SIG-M5 (cell line): ENCODE measurements at places on chromosomes 5 and 9.

DNA sequence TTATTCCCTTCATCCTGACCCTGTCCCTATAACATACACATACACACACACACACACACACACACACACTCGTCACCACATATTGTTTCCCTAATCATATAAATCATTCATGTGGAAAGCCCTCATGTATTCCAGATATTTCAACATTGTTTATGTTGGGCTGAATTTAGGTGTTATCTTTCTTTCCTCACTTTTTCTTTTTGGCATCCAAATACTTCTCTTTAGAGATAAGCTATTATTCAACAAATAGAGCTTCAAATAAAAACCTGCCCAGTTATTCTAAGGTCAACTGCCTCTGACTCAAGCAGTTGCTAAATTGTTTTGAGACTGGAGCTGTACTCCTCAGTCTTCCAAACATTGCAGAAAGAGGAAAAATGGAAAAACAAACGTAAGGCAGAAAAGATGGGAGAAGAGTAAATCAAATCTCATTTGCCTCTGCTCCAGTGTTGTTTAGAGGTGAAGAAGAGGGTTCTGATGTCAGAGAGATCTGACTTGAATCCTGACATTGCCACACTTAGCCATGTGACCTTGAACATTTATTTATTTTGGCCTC is 215.7 kb downstream of the GAS1 start:
- DNase-seq = no peak

GRCh38 chr5:116536316-116537083 is 38.1 kb downstream of the SEMA6A start:
- no peak for DNase-seq

DNA sequence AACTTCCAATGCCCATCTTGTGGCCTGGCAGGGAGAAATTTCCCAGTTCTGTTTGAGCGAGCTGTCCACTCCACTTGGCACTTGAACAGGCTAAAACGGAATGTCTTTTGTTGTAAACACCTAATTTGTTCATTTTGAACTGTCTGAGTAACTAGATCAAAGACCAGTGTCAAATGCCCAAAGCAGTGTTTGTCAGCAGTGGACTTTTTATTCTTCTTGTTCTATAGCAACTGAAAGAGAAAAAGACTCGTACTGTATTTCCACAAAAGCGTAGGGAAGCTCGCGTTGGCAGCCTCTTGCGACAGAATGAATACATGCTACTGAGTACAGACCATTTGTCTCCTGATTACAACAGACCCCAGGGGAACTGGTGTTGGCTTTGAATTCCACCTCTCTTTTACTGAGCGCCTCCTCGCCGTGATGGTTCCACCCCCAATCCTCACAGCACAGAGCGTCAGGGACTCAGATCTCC is 601.8 kb upstream of the ZNF608 start:
- no peak for DNase-seq

GRCh38 chr9:28696960-28697359 is 1123.7 kb upstream of the C9orf72 start:
- DNase-seq = no peak

GRCh38 chr5:126801992-126802294 is 25.0 kb downstream of the LMNB1 start:
- DNase-seq = no peak

DNA sequence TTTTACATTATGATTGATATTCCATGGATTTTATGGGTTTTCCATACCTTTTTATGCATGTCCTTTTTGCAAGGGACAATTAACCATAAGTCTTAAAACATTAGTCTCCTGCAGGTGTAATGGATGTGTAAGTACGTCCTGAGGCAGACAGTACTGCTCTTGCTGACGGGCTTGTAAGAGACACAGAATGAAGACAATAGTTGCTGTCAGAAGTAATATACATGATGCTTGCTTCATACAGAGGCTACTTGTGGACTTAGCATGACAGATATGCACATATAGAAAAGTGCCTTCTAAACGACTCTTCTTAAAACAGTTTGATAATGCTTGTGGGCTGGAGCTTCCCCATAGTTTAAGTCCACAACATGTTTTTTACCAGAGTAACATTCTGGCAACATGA is 182.7 kb downstream of the SPATA31D1 start:
- no peak for DNase-seq

DNA sequence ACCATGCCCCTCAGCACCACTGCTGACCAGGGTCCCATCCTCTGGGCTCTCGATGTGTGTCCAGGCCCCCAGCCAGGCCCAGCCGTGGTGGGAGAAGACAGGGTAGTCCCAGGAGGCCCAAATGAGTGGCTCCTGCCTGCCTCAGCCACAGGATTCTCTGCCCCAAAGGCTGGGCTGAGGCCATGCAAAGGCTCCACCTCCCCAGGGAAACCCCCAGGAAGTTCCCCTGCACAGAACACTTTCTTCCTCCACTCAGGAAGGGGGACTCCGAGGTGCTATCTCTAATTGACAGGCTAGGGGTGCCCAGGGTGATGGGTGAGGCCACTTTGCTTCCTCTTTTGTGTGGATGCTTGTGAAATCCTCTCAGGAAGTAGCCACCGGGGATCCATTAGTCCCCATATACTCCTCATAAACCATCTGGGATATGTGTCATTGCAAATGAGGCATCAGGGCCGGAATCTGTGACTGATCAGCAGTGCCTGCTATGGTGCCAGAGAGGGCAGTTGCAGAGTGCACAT is 23.1 kb upstream of the TDRD7 start:
- DNase-seq = no peak

GRCh38 chr9:7813030-7813429 is 13.5 kb upstream of the DMAC1 start:
- no peak for DNase-seq

GRCh38 chr9:130972957-130973685 is 34.1 kb upstream of the FIBCD1 start:
- no peak for DNase-seq

DNA sequence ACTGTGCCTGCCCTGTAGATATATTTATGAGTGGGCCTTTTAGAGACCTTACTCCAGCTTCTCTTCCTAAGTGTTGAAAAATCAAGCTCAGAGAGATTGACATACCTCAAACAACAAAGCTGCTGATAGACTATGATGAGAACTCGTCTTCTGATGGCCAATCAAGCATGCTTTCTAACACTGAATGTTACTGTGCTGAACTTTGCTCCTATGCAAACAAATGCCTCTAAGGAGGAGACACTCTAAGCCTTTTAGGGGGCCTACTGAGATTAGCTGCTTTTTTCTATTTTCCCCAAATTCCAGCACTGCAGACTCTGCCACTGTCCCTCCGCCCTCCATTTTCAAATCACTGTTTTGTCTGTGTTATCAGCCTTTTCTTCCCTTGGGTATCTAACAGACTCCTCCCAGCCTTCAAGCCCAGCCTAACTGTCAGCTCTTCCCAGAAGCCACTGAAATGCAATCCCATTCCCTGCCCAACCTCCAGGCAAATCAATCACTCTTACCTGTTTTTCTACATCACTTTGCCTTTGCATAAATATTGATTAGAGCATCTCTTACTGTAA is 39.5 kb downstream of the TXNDC8 start:
- DNase-seq = no peak

DNA sequence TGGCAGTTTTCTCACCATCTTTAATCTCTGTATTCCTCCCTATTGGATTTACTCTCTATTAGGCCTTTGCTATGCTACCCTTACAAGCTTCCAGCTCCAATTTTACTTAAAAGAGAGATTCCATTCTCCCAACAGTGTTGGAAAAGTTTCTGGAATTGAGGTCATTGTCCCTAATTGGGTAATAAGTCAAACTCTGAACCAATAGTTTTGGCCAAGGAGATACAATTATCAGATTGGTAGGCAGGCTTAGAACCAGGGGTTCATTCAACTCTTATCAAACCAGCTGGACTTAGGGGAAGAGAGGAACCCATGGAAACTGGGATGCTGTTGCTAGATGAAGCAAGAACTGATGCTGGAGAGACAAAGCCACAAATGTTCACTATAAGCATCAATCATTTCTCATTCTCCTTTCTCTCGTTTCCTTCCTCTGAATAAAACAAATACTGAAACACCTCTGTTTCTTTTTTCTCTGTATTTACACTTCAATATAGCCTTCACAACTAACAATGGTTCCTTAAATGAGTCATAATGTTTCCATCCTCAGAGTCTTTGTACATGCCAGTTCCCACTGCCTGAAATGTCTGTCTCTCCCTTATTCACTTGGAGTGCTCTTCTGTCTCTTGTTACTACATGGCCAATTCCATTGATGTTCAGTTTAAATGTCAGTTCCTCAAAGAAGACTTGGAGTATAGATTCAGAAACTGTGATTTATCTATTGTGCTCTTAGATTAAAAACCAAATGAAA is 587.3 kb downstream of the GABRG2 start:
- DNase-seq = no peak

DNA sequence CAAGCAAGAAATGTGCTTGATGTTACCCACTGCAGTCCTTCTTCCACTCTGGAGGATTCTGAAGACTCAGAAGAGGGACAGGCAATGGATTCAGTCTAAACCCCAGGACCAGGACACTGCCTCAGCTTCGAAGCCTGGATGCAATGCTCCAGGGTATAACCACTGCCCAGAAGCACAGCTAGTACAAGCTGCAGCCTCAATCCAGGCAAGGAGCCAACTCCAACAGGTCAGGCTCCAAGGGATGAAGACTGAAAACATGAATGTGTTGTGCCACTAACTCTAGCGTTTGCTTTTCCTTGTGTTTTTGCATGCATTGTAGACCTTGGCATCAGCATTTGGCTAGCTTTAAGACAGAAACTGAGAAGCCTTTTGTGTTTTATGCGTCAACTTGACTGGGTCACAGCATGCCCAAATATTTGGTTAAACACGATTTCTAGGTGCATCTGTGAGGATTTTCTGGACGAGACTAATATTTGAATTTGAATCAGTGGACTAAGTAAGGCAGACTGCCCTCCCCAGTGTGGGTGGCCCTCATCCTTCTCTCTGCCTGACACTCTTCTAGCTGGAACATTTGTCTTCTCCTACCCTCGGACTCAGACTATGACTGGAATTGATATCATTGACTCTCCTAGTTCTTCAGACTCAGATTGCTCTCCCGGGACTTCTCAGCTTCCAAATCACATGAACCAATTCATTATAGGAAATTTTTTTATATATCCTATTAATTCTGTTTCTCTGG is 20.5 kb upstream of the GPX3 start:
- no peak for DNase-seq

GRCh38 chr5:145920542-145921210 is 15.7 kb upstream of the SH3RF2 start:
- no peak for DNase-seq

DNA sequence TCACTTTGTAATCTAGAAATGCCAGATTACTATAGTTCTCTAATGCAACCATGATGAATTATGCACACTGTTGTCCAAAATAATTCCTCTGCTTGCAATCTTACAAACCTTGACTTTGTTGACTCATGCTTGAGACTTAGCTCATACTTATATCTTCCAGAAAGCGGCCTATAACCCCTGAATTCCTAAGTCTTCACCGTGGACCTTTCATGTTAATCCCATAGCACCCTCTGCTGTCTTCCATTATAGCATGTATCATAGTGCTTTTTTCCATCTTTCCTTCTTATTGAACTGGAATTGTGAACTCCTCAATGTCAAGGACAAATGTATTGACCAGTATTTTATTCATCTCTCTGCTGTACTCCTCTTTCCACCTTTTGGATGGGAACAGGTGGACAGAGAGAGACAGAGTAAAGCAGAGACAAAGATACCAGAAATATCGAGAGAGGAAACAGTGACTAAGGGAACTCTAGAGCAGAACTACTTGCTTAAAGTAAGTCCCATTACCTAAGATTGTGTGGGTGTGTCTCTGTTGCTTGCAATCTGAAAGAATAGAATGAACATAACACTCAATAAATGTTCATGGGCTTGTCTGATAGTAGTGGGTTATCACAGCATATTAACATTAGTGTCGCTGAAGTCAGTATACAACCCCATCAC is 110.0 kb downstream of the LURAP1L start:
- DNase-seq = no peak

GRCh38 chr9:27566118-27566517 is 7.2 kb downstream of the C9orf72 start:
- no peak for DNase-seq
